NCI-H146 (cell line): ENCODE measurements at places on chromosomes 5 and 9.
A peak's percentile ranks its signal among the peaks of the same experiment; 100 is the strongest.

- peak; percentile 1 for DNase-seq
These were observed 25.8 kb downstream of the CDC25C start for GRCh38 chr5:138305797-138306196.

DNA sequence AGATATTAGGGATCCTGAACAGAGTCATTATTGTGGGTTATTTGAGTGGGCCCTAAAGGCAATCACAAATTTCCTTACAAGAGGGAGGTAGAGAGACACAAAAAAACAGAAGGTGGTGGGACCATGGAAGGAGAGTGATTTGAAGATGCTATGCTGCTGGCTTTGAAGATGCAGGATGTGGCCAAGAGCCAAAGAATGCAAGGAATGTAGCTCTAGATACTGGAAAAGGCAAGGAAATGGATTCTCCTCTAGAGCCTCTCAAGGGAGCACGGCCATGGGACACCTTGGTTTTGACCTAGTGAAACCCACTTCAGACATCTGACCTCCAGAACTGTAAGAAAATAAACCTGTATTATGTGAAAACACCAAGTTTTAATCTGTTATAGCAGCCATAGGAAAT, 53.8 kb downstream of the TTC39B start:
- no peak for DNase-seq

DNA sequence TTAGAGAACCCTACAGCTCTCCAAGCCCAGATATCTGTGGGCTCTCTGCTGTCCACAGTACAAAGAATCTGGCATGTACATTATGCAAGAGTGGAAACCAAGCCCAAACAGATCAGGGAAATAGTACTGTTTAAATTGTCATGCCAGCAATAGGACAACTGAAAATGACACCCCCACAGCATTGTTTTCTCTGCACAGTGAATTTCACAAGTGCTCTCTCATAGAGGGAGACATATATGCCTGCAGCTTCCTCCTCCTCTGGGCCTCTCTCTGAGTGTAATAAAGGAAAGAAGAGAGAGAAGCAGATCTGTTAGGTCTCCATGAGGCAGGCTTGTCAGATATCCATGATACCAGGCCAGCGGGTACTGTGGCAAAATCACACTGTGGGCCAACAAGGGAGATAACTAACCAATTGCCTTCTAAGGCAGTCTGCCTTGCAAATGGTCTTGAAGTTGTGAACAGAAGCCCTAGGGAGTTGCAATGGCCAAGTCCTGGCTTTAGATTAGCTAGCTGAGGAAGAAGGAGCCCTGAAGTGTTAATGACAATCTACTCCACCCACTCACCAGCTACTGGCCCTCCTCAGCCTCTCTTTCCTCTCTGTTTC, 54.4 kb upstream of the JMY start:
- no peak for DNase-seq

DNA sequence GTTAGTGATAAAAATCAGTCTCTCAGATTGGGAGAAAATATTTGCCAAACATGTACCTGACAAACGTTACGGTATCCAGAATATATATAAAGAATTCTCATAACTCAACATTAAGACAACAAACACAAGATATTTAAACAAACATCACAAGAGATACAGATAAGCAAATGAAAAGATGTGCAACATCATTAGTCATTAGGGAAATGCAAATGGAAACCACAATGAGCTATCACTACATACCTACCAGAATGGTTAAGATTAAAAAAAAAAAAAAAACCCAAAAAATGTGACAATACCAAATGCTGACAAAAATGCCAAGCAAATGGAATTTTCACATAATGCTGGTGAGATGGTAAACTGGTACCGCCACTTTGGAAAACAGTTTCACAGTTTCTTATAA, 15.4 kb downstream of the CERT1 start:
- no peak for DNase-seq

GRCh38 chr9:116543731-116544400, 143.2 kb upstream of the TRIM32 start:
- DNase-seq, result no peak

- no peak for DNase-seq
These were observed 2.6 kb downstream of the DIAPH1 start for GRCh38 chr5:141615991-141616720.

- no peak for DNase-seq
These were observed 252.7 kb upstream of the IL12B start for GRCh38 chr5:159582756-159583541.

DNA sequence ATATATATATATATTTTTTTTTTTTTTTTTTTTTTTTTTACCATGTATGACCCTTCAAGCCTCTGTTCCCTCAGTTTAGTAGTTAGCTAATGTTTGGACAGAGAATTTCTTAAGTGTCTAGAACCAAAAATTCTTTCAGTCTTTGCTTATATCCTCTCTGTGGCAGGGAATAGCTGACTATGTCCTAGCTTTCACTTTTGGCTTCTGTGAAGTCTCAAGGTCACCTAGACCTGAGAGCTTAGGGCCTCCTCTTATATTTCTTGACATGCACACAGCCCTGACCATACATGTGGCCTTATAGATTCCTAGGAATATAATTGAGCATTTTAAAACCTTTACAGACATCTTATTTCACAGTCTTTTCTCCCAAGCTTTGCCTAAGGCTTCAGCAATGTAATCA, 930.8 kb upstream of the CDH9 start:
- DNase-seq, result no peak

GRCh38 chr5:103774721-103775120, 212.1 kb upstream of the NUDT12 start:
- DNase-seq, result no peak

- no peak for DNase-seq
These were observed 55.4 kb upstream of the PPP1R2B start for GRCh38 chr5:156794687-156795086.

GRCh38 chr5:149212198-149212951, 59.3 kb upstream of the AFAP1L1 start:
- DNase-seq, result no peak

GRCh38 chr5:115770466-115770865, 46.0 kb downstream of the CDO1 start:
- DNase-seq, result peak; percentile 3

DNA sequence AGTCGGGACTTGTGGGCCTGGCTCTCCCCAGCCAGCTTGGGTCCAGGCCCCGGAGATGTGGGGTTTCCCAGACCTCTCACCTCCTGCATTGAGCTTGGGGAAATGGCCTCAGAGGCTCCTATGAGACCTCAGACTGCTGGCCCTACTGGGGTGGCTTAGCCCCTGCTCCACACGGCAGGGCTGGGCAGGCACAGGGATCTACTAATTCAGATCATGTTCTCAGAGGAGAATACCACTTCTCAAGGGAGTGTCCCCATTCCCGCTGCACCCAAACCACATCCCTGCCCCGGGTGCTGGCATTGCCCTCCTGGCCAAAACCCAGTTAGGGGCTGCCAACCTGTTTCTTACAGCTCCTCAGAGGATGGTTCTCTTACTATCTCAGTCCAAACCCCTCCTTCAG, 82.1 kb upstream of the LMX1B start:
- DNase-seq, result no peak

GRCh38 chr5:176955895-176956294, 50.7 kb downstream of the UIMC1 start:
- DNase-seq, result no peak

- no peak for DNase-seq
These were observed 39.1 kb upstream of the ITGA1 start for GRCh38 chr5:52748590-52748989.

DNA sequence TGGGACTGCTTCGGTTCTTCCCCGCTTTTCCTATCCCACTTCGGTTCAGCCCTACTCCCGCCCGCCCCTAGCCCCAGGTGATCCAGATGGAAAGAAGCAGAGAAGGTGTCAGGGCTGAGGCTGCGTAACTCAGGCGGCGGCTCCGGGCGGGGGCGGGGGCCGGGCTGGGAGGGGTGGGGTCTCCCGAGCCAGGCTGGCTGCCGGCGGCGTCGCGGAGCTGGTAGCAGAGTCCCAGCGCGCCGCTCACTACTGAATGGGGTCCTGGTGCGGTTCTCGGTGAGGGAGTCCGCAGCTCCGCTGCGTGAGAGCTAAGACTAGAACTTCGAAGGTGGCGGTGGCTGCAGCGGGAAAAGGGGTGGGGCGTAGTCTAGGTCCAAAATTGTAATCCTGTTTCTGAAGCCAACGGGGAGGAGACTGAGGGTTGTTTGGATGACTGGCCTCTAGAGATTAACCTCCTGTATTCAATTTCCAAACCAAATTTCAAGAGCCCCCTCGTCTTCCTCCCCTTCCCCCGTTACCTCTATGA, 1.4 kb downstream of the PRR16 start:
- no peak for DNase-seq

DNA sequence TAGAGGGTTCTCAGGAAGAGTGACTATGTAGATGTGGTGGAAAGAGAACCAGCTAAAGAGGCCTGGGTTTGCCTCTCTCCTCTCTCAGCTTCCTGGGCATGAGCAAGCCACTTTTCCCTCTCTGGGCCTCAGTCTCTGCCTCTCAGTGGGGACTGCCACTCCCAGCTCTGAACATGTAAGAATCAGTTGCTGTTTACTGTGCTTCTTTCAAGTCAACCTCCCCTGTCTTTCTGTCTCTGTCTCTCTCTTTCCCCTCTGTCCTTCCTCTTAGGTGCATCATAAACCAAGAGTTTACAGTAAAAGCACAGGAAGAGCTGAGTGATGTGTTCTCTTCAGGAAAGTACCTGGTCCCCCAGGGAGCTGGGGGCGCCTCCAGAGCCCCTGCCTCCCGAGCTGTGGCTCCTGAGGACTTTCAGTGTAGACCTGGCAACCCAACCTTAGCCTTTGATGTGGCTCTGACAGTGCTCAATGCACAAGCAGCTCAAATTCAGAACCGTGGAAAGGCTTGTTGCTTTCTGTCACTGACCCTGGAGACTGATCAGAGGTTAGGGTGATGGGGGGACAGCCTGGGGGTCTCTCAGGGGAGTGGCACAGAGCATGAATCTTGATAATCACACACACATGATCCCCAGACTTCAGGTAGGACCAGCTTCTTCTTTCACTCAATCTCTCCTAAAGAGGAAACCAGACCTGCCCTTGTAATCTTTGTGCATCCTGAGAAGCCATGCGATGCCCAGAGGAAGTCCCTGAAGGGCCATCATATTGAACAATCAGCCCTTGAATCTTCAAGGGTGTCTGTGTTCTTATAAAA, 59.4 kb upstream of the TNFSF8 start:
- DNase-seq, result no peak

DNA sequence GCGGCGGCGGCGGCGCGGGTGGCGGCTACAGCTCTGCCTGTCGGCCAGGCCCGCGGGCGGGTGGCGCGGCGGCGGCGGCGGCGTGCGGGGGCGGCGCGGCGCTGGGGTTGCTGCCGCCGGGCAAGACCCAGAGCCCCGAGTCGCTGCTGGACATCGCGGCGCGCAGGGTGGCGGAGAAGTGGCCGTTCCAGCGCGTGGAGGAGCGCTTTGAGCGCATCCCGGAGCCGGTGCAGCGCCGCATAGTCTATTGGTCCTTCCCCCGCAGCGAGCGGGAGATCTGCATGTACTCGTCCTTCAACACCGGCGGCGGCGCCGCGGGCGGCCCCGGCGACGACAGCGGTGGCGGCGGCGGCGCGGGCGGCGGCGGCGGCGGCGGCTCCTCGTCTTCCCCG, 296 bp downstream of the ZSWIM6 start:
- DNase-seq, result peak; percentile 71

- DNase-seq, result no peak
These were observed 1130.4 kb upstream of the ACO1 start for GRCh38 chr9:31253800-31254762.

- no peak for DNase-seq
These were observed 22.2 kb upstream of the CXCL14 start for GRCh38 chr5:135600971-135601381.

GRCh38 chr9:3873818-3874217, 348.0 kb upstream of the RFX3 start:
- DNase-seq, result no peak

GRCh38 chr5:91499943-91500531, 116.9 kb upstream of the ARRDC3 start:
- peak; percentile 55 for DNase-seq

- DNase-seq, result peak; percentile 76
These were observed 36.1 kb downstream of the CAAP1 start for GRCh38 chr9:26856413-26857032.

DNA sequence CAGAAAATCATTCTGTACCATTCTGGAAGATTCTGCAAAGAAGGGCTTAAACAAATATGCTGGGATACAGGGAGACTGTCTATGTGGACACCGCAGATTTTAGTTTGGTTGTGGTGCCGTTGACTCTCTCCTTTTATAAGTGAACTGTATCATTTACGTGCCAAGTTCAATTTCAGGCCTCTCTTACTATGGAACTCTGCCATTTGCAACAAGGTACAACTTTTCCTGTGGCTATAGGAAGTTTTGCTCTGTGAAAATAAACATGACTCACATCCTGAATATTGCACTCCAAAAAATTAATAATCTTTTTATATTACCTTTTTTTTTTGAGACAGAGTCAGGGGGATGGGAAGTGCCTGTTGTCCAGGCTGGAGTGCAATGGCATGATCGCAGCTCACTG, 29.7 kb upstream of the CSNK1G3 start:
- DNase-seq, result no peak

DNA sequence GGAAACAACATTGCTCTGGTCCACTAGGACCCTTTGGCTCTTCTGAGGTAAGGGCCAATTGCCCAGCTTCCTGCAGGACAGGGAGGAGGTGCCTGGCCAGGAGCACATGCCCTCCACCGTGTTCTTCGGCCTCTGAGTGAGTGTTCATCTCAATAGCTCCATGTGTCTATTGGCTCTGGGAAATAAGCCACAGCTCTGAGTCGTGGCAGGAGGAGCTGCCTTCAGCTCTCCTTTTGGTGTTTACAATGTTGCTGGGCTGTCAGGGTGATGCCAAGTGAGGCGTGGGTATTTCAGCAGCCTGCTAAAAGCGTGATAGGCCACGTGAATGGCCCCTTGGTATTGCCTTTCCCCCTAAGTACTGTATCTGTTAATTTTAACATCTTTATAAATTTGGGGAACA, 26.6 kb downstream of the GADD45G start:
- DNase-seq, result no peak

DNA sequence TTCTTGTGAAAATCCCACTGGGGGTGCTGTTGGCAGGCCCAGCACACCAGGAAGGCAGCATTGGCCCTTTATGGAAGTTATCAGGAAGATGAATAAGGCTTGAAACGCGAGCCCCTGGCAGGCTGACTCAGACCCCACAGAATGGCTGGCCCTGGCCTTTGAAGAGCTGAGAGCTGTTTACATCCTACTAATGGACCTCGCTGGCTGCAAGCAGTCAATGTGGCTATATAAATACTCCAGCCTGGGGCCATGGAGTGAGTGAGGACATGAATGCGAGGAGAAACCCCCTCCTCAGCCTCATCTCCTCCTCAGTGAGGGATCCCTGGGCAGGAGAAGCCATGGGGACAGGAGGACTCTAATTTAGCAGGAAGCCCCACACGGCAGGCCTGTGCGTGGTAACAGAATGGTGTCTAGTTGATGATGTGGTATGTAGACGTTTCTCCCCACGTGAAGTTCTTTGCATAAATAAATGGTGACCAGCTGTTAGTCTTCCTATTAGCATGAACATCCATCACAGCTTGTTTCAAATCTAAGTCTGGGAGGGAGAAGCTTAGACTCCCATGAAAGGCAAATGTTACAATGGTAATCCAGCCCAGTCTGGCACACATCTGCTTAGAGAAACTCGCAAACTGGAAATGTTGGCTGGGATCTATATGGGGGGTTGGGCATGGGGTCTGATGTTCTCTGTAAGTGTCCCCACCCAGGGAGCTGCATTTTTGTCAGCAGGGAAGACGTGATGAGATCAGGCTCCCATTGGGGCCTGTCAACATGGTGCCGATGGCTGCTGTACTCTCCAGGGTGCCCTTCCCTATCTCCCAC, 175.1 kb upstream of the PITX1 start:
- peak; percentile 43 for DNase-seq

GRCh38 chr5:80782626-80783025, 127.8 kb upstream of the DHFR start:
- no peak for DNase-seq
